ENCODE measurements at places on chromosomes 2 and 18. TPM values are rescaled to one million over a fixed set of nuclear protein-coding genes. Genes with fewer than 3 reads are reported as not detected.

ABCB11 gene
- not detected for total RNA-seq

PSMA8 gene
- total RNA-seq = not detected

SLC35F5 gene
- total RNA-seq = 67.1 TPM

IL1RL1 gene
- 1.3 TPM for total RNA-seq

MC2R gene
- total RNA-seq = not detected

SLC19A3 gene
- 0.18 TPM for total RNA-seq

GTF3C2 gene
- total RNA-seq = 28.1 TPM

LONRF2 gene
- 29.9 TPM for total RNA-seq

SGPP2 gene
- total RNA-seq = 0.75 TPM

- no peak overlapping the region for H3K27ac ChIP-seq
- no peak for DNase-seq
- no peak overlapping the region for H3K4me3 ChIP-seq
- H3K27me3 ChIP-seq = no peaks in the 10 kb centered on the region
- H3K4me1 ChIP-seq = peaks cover 9% of the 10 kb centered on the region
These were observed 154.8 kb upstream of the ZNF236 start for GRCh38 chr18:76667603-76668002.

- H3K4me3 ChIP-seq = no peak overlapping the region
- H3K4me1 ChIP-seq = no peaks in the 10 kb centered on the region
- no peaks in the 10 kb centered on the region for H3K27me3 ChIP-seq
- H3K27ac ChIP-seq = no peak overlapping the region
These were observed 12.9 kb upstream of the ESPNL start for GRCh38 chr2:238087211-238087610.

DNA sequence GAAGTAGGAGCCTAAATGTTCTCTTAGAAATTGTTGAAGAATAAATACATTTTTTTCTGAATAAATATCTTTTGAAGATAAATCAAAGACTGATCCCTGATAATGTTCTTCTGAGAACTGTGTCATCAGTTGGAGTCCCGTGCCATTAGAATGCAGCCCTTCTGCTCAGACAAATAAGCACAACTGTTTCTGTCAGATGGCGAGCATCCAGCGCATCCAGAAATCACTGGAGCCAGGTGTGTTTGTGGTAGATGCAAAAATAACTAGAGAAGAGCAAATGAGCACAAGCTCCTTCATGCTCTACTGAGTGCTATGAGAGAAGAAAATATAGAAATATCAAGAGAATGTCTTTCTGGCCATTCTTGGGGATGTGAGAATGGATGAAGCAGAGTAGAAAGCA lies 573.7 kb downstream of the THSD7B start:
- H3K4me1 ChIP-seq = no peaks in the 10 kb centered on the region
- H3K36me3 ChIP-seq = no peaks in the 10 kb centered on the region
- no peaks in the 10 kb centered on the region for H3K27me3 ChIP-seq
- DNase-seq = no peak

DNA sequence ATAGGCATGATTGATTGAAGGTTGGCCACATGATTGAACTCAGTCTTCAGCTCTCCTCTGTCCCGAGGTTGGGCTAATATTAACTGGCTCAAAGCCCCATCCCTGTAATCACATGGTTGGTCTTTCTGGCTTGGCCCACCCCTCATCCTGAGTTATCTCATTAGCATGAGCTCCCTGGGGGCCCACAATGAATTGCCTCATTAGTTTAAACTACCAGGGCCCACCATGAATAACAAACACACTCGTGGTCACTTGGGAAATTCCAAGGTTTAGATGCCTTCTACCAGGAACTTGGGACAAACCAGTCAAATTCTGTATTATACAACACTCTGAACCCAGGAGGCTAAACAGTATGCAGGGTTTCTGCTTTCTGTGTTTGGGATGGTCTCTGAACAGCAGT lies 121.7 kb upstream of the B3GNT2 start:
- no peaks in the 10 kb centered on the region for H3K36me3 ChIP-seq
- H3K27ac ChIP-seq = no peak overlapping the region
- H3K27me3 ChIP-seq = no peaks in the 10 kb centered on the region
- DNase-seq = no peak
- H3K4me3 ChIP-seq = no peak overlapping the region

- no peak overlapping the region for H3K27ac ChIP-seq
- no peak overlapping the region for H3K4me3 ChIP-seq
- no peak for DNase-seq
- no peaks in the 10 kb centered on the region for H3K4me1 ChIP-seq
- no peaks in the 10 kb centered on the region for H3K36me3 ChIP-seq
These were observed 16.4 kb upstream of the CNRIP1 start for GRCh38 chr2:68336192-68336591.

DNA sequence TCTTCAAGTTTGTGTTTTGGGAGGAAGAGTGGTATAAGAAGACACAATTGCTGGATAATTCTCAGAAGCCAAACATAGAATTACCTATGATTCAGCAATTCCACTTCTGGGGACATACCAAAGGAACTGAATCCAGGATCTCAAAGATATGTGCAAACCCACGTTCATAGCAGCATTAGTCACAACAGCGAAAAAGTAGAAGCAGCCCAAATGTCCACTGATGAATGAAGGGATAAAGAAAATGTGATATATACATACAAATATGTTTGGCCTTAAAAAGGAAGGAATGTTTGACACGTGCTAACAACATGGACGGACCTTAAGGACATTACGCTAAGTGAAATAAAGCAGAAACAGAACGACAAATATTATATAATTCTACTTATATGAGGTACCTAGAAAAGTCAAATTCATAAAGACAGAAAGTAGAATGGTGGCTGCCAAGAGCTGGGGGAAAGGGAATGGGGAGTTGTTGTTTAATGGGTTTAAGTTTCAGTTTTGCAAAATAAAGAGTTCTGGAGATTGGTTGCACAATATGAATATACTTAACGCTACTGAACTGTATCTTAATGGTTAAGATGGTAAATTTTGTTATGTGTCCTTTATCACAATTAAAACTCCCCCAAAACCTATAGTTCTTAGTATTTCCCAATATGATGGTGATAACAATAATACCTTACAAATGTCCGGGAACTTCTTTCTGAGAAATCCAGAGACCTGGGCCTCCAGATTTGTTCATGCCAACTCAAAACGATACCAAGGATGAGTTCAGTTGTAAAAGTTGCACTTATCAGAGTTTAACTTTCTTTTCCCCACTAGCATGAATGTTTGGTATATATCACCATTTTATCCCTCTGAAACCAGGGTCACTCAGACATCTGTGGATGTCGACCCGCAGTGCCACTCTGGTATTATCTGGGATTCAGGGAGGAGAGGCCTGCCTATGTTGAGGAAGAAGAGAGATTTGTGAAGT lies 33.7 kb upstream of the WIPF1 start:
- no peak for DNase-seq
- H3K36me3 ChIP-seq = no peaks in the 10 kb centered on the region
- peak overlapping the region; percentile 0 for H3K27ac ChIP-seq

DNA sequence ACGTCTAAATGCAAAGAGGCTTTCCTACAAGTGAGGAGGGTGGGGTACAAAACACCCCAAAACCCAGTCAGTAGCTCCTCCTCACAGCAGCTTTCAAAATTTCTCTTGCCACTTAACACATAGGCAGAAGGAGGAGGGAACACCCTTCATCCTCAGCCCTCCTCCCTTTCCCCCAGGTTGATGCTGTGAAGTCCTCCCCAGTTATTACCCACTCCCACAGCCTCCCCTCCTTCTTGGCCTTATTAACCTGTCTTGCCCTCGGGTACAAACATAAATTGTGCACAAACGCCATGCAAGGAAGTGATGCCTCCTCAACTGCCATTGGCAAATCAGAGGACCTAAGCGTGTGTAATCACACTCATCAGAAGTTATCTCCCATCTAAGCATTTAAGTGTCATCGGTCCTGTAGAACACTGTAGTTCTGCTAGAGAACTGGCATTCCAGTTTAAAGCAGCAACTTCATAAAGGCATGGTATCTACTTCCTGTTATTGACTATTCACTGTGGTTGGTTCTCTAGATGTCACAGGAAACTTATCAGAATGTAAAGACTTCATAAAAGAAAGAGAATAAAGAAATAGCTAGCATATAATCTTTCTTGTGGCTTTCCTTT lies at the start of gene DSC1:
Gene DSC1 (minus strand): TSS at position 32 of the 611 bp plus-strand sequence. CDS start 262 bp downstream, outside the sequence.
- no peaks in the 10 kb centered on the region for H3K36me3 ChIP-seq
- H3K27me3 ChIP-seq = no peaks in the 10 kb centered on the region
- H3K4me1 ChIP-seq = no peaks in the 10 kb centered on the region
- no peak within 1 kb of the TSS for H3K27ac ChIP-seq
- no peak for DNase-seq
- H3K4me3 ChIP-seq = no peak within 1 kb of the TSS

GRCh38 chr2:146579147-146579930 lies 1265.5 kb upstream of the ACVR2A start:
- no peaks in the 10 kb centered on the region for H3K36me3 ChIP-seq
- H3K4me1 ChIP-seq = no peaks in the 10 kb centered on the region
- H3K4me3 ChIP-seq = no peak overlapping the region

- H3K4me1 ChIP-seq = peaks cover 11% of the 10 kb centered on the region
- peak; percentile 83 for DNase-seq
- peak overlapping the region; percentile 49 for H3K4me3 ChIP-seq
- no peak overlapping the region for H3K27ac ChIP-seq
These were observed 171.5 kb downstream of the CELF4 start for GRCh38 chr18:37393945-37394609.

- H3K4me3 ChIP-seq = no peak overlapping the region
- H3K36me3 ChIP-seq = no peaks in the 10 kb centered on the region
- peaks cover 3% of the 10 kb centered on the region for H3K4me1 ChIP-seq
- H3K27me3 ChIP-seq = no peaks in the 10 kb centered on the region
- H3K27ac ChIP-seq = no peak overlapping the region
These were observed 11.8 kb downstream of the MAPRE3 start for GRCh38 chr2:26982102-26982742.

- H3K4me1 ChIP-seq = peaks cover 3% of the 10 kb centered on the region
- H3K36me3 ChIP-seq = no peaks in the 10 kb centered on the region
- no peak for DNase-seq
- H3K27me3 ChIP-seq = no peaks in the 10 kb centered on the region
- H3K4me3 ChIP-seq = no peak overlapping the region
These were observed 609.0 kb downstream of the IRS1 start for GRCh38 chr2:226190479-226191252.

DNA sequence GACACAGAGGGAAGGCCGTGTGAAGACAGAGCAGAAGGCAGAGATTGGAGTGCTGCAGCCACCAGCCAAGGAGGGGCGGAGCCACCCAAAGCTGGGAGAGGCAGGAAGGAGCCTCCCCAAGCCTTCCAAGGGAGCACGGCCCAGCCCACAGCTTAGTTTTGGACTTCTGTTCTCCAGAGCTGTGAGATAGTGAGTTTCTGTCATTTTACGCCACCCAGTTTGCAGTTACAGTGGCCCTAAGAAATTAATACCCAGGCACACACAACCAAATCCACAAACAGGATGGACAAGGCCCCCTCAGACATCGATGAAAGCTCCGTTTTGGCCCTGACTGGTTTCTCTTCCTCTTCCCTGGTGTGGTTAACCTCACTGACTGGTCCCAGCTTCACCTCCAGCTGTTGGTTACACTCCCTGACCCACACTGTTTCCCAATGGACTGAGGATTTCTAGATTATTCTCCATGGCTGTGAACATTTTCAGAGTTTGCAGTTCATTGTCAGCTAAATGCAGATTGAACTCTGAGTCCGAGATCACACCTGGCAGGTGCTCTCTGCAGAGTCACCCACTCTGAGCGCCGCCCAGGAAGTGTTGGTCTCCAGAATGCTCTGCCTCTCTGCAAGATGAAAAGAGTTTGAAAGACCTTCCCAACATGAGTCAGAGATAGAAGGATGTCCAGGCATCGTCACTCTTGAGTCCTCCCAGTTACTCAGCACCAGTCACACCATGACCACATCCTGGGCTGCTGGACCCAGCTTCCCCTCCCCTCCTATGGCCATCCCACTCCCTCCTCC lies 100.2 kb downstream of the TWIST2 start:
- no peak overlapping the region for H3K4me3 ChIP-seq
- peaks cover 39% of the 10 kb centered on the region for H3K27me3 ChIP-seq
- DNase-seq = peak; percentile 29
- H3K27ac ChIP-seq = no peak overlapping the region

DNA sequence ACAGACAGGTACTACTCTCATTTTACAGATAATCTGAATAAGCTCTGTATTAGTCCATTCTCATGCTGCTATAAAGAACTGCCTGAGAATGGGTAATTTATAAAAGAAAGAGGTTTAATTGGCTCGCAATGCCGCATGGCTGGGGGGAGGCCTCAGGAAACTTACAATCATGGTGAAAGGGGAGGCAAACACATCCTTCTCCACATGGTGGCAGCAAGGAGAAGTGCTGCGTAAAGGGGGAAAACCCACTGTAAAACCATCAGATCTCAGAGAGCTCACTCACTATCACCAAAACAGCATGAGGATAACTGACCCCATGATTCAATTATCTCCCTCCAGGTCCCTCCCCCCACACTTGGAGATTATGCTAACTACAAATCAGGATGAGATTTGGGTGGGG lies 254.4 kb downstream of the KCNE4 start:
- no peaks in the 10 kb centered on the region for H3K36me3 ChIP-seq
- H3K4me3 ChIP-seq = no peak overlapping the region
- H3K27ac ChIP-seq = no peak overlapping the region
- no peaks in the 10 kb centered on the region for H3K4me1 ChIP-seq
- H3K27me3 ChIP-seq = no peaks in the 10 kb centered on the region

DNA sequence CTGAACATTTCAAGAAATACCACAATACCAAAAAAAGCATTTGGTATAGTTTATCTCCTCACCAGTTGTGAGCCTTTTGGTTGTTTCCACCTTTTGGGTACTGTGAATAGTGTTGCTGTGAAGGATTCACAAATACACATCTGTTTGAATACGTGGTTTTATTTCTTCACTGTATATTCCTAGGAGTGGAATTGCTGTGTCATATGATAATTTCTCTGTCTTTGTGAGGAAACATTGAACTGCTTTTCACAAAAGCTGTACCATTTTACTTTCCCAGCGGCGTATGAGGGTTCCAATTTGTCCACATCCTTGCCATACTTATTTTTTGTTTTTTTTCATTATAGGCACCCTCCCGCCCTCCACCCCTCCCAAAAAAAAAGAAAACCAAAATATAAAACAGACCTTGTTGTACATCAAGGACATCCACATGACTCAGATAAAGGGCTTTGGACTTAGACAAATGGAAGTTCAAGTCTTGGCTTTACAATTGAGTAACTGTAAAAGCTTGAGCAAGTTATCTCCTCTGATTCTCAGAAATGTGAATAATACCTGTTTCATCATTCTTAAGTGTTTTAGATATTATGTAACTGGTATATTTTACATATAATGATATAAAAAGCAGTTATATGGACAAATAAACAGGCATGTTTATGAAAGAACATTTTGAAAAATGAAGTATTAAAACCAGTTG lies 19.0 kb downstream of the UBE2E3 start:
- H3K4me1 ChIP-seq = peaks cover 4% of the 10 kb centered on the region
- no peak for DNase-seq

DNA sequence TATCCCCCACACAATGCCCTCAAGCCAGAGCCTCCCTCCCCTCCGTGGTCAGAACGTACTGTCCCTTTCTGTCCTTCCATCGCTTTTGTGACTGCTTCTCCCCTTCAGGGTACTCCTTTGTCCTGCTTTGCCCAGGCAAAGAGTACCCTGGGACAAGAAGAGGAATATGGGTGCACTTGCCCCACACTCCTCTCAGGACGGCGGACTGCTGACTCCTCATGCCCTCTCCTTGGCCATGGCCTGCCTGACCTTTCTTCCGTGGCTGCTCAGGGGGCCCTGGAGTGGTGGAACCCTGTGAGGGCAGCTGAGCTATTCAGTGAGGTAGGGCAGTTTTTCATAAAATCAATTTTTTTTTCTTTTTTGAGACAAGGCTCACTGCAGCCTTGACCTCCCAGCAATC lies 18.7 kb downstream of the C2orf74 start:
- no peak for DNase-seq
- H3K27me3 ChIP-seq = no peaks in the 10 kb centered on the region
- peaks cover 49% of the 10 kb centered on the region for H3K36me3 ChIP-seq
- H3K4me3 ChIP-seq = peak overlapping the region; percentile 5
